ENCODE measurements at places on chromosomes 5 and 9.

GRCh38 chr5:145697251-145697990 lies 137.7 kb downstream of the PRELID2 start:
- DNase-seq: no peak

GRCh38 chr9:130983970-130984369 lies 25.0 kb upstream of the LAMC3 start:
- DNase-seq: no peak

DNA sequence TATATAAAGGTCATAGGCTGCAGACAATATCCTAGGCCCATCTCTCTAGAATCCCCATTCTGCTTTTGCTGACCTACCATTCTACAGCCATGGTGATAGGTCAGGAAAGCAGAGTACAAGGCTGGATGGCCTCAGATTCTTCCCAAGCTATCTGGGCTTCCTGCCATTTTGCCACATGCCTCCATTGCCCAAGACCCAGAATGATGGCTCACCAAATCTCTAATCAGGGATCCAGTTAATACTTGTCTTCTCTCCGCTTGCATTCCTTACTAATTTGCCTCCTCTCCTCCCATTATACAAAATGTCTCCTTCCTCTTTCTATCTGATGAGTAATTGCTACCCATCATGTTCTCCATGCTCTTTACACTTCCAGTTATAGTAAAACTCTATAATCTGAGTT lies 22.7 kb upstream of the NDUFS4 start:
- no peak for DNase-seq

- no peak for DNase-seq
Measured at GRCh38 chr9:16623989-16624743, 246.3 kb downstream of the BNC2 start.

DNA sequence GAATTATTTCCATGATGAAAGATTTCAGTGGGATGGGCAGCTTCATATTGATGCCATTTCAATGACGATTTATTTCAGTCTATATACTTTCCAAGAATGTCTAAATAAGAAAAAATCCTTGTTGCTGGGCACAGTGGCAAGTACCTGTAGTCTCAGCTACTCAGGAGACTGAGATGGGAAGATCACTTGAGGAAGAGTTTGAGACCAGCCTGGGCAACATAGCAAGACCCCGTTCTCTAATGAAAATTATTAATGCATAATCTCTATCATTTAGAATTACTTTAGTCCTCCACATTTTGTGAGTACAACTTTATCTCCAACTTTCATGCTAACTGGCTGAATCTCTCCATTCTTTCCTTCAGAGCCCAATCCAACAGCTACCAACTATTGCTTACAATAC lies 52.5 kb downstream of the PTBP3 start:
- DNase-seq: no peak

GRCh38 chr5:68110264-68110663 lies 105.3 kb upstream of the PIK3R1 start:
- no peak for DNase-seq

- DNase-seq: no peak
Measured at GRCh38 chr9:69433392-69433791, 108.4 kb downstream of the ENTREP1 start.

GRCh38 chr9:126517833-126518356 lies 95.8 kb upstream of the LMX1B start:
- no peak for DNase-seq

DNA sequence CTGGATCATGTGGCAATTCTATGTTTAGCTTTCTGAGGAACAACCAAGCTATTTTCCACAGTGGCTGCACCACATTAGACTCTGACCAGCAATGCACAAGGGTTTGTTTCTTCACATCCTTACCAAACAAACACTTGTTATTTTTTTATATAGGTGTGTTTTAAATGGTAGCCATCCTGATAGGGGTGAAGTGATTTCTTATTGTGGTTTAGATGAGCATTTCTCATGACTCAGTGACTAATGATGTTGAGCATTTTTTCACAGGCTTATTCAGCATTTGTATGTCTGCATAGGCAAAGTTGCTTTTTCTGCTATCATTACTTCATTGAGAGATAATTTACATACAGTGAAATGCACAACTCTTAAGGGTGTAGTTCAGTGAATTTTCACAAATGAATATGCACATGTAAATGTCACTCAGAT lies 36.0 kb downstream of the ANKRD33B start:
- no peak for DNase-seq
